ENCODE measurements at places on chromosomes 12 and 14.

GRCh38 chr12:89181271-89181920, 170.9 kb downstream of the DUSP6 start:
- no peak for DNase-seq

DNA sequence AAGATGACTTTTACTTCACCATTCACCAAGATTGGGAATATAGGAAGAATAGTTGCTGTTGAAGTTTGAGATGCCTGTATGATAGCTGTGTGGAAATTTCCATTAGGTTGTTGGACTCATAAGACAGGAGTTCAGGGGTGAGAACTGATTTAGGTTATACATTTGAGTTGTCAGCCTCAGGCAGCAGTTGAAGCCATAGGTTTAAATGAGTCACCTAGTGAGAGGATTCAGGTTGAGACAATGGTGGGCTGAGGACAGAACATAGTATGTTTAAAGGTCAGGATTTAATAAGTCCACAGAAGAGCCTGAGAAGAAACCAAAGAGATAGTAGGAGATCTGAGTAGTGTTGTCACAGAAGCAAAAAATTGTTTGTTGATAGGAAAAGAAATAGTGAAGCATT, 63.6 kb upstream of the MON2 start:
- DNase-seq = no peak

DNA sequence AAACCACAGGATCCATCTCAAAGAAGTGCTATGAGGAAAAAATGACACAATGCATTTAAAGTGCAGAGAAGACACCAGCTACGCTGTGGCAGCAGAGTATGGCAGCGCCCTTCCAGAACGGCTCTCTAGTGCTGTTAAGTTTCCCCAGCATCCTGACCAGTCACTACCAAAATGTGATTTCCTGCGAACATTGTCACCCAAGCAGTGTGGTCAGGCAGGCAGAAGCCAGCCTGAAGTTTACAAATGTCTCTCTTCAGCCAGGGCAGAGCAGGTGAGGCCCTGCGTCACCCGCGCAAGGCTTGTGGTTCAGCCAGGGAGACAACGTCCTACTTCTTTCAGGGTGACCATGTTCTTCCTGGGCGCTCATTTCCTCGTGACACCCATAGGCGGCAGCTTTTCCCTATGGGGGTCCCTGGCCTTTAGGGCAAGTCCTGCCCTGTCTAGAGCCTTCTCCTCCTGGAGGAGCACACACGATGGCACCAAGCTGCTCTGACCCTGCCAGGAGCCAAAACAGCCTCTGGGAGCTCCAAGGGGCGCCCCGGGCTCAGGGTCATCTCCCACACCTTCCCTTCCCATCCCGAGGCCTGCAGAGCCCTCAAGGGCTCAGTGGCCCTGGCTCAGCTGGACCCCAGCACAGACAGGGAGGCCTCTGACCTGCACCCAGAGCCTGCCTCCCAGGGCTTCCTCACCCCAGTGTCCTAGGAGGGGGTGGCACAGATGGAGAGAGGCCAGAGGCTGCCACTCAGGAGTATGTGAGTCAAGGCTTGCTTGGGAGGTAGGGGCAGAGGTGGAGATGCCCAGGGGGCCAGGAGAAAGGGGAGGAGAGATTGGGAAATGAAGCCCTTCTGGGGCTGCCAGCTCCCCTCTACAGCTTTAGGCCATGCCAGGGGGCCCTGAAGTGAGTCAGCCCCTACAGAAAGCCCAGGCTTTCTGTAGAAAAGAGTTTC, 41.9 kb downstream of the PSMA6 start:
- DNase-seq = no peak

DNA sequence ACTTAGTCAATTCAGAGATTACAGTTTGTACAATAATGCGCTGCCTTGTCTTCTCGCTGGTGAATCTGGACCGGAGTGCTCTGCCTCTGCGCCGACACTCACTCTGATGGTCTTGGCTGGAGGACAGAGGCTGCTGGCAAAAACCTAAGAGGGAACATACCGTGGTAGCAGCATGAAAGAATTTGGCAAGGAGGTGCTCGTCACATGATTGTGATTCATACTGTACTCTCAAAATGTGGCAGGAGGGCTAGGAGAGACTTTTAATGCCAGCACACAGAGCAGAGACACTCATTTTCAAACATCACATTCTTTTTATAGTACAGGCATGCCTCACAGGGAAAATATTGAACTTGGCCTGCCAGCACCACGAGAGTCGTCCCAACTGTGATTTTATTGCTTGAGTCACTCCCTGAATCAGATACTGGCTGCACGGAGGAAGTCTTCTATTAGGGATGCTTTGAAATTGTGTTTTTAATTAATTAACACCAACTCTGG, 67.8 kb downstream of the HMGA2 start:
- DNase-seq = no peak

- no peak for DNase-seq
Measured at GRCh38 chr14:30267141-30267540, 291.8 kb upstream of the G2E3 start.

- no peak for DNase-seq
Measured at GRCh38 chr12:120211904-120212283, 11.0 kb upstream of the RPLP0 start.
